ENCODE measurements at places on chromosomes 5 and 9. TPM values are rescaled to one million over a fixed set of nuclear protein-coding genes. Genes with fewer than 3 reads are reported as not detected.

The MEGF10 gene
- 1.1 TPM for polyA plus RNA-seq

The OR1Q1 gene
- polyA plus RNA-seq = not detected

GRCh38 chr9:137146527-137146918, 7.6 kb downstream of the GRIN1 start:
- no peak for DNase-seq

GRCh38 chr5:75049456-75050351, 2.7 kb downstream of the GCNT4 start:
- DNase-seq = no peak

- DNase-seq = no peak
These were observed 85.4 kb downstream of the HSD17B4 start for GRCh38 chr5:119537704-119538103.

GRCh38 chr5:118354797-118355196, 633.5 kb downstream of the DTWD2 start:
- DNase-seq = no peak
